ENCODE measurements at places on chromosomes 4 and X. TPM values are rescaled to one million over a fixed set of nuclear protein-coding genes. Genes with fewer than 3 reads are reported as not detected.

Gene SHROOM2
- total RNA-seq = 8.6 TPM

Gene MAGEC3
- total RNA-seq = not detected

DNA sequence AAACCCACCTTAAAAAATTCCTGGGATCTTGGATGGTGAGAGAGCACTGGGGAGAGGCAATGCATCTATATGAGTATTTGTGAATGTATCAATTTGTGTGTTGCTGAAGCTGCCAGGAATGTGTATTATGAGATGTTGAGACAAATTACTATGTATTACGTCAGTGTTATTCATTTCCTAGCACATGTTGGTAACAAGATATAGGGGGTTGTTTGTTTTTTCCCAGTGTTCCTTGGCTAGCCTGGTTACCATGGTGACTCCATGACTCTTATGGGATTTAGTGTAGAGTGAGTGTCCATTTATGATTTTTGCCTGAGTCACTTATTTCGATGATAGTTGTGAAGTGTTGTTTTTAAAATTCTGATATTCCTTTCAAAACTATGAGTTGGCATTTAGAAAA, 65.6 kb downstream of the RAB40A start:
- peak; percentile 92 for DNase-seq
- H3K27me3 ChIP-seq = no peaks in the 10 kb centered on the region
- H3K4me1 ChIP-seq = peaks cover 12% of the 10 kb centered on the region
- no peak overlapping the region for H3K4me3 ChIP-seq
- H3K36me3 ChIP-seq = no peaks in the 10 kb centered on the region

Gene MAGEB6B
- total RNA-seq = not detected

DNA sequence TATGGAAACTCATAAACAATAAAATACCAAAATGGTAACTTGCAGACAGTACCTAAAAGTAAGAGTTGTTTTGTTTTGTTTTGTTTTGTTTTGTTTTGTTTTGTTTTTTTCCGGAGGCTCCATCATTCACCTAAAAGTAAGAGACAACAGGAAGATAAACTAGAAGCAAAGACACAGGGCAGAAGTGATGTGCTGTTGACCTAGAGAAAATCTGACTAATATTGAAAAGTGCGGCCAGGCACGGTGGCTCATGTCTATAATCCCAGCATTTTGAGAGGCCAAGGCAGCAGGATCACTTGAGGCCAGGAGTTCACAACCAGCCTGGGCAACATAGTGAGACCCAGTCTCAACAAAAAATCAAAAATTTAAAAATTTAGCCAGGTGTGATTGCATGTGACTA, 5.6 kb upstream of the CENPC start:
- no peak overlapping the region for H3K27ac ChIP-seq
- H3K4me3 ChIP-seq = no peak overlapping the region
- peaks cover 2% of the 10 kb centered on the region for H3K4me1 ChIP-seq

DNA sequence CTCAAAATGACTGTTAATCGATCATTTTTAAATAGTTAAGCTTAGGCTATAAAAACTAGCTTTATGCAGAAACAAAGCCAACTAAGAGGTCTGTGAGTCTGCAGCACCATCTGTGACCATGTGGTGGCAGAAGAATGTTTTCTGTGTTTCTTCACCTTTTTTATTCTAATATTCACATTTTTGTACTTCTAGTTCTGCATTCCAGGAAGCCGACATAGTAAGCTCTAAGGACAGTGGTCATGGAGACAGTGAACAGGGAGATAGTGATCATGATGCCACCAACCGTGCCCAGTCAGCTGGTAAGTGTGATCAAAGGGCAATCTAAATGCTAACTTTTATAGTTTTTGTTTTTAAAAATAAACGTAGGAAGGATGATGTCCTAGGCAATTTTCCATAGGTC, 5.6 kb downstream of the PCDH10 start:
- peak; percentile 35 for DNase-seq
- H3K27ac ChIP-seq = no peak overlapping the region
- no peaks in the 10 kb centered on the region for H3K27me3 ChIP-seq
- no peaks in the 10 kb centered on the region for H3K36me3 ChIP-seq

DNA sequence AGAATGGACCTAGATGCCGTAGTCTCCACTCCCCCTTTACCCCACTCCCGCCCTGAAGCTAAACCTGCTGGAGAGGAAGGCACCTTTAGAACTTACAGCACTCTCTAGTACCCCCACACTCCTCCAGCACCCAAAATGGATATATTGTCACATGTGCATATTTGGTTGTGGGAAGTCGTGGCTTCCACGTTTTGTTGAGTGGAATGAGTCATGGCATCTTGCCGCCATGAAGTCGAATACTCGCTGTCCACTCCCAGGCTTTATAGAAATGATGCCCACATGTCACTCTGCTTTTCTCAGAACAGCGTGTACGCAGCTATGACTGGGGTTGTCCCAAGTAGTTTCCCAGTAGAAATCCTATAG, 545 bp downstream of the ABCE1 start:
- H3K27ac ChIP-seq = peak overlapping the region; percentile 86
- H3K4me1 ChIP-seq = peaks cover 28% of the 10 kb centered on the region
- H3K27me3 ChIP-seq = no peaks in the 10 kb centered on the region
- H3K36me3 ChIP-seq = peaks cover 23% of the 10 kb centered on the region
- peak overlapping the region; percentile 82 for H3K4me3 ChIP-seq

Gene FAM13A
- 8.6 TPM for total RNA-seq

Gene ETFDH
- total RNA-seq = 23.8 TPM

DNA sequence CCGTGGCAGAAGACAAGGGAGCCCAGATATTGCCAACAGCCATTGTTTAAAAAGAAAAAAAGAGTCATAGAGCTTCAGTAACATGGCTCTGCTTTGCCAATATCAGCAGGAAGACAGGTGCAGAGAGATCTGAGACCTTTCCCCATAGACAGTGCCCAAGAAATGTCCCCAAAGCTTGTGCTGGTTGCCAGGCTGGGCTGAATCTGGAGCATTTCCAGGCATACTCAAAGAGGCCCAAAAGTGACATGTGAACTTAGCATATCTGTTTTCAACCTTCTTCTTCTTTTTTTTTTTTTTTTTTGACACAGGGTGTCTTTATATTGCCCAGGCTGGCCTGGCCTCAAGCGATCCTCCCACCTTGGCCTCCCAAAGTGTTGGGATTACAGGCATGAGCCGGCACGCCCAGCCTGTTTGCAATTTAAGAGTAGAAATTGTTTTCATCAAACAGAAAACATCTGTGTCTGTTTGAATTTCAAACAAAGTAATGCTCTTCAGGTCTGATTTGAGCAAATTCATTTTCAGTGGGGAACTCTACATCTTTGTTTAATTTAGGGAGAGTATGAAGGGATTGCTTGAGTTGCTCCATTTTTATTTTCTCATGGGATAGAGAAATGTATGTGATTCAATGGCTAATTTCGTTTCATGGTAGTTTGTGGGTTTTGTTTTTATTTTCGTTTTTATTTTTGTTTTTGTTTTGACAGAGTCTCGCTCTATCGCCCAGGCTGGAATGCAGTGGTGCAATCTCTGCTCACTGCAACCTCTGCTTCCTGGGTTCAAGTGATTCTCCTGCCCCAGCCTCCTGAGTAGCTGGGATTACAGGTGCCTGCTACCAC, 56.6 kb upstream of the RBM47 start:
- H3K27ac ChIP-seq = no peak overlapping the region
- no peaks in the 10 kb centered on the region for H3K27me3 ChIP-seq
- no peaks in the 10 kb centered on the region for H3K36me3 ChIP-seq
- no peak for DNase-seq

Gene C1QTNF7
- total RNA-seq = not detected

Gene GUCY1A1
- total RNA-seq = 9.3 TPM

- no peak overlapping the region for H3K27ac ChIP-seq
- no peaks in the 10 kb centered on the region for H3K27me3 ChIP-seq
- H3K4me3 ChIP-seq = no peak overlapping the region
- H3K4me1 ChIP-seq = peaks cover 9% of the 10 kb centered on the region
Measured at GRCh38 chr4:168384437-168385141, 66.0 kb upstream of the DDX60 start.

DNA sequence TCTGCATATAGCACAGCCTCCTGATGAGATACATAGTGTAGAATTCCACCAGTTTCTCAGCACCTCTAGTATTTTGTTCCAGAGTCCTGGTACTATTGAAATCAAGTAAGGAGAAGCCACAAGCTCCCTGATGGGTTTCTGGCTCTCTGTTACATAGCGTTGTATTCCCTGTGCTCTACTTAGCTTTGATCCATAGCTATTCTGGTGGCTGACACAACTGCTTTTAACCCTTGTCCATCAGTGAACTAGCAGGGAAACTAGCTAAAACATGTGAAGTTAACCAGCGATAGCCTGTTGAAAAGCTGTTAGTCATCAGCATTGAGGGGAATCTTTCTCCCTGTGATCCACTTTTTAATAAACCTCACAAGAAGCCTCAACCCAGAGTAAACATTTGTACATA, 26.9 kb downstream of the NIPAL1 start:
- H3K27ac ChIP-seq = no peak overlapping the region
- H3K36me3 ChIP-seq = no peaks in the 10 kb centered on the region
- H3K4me3 ChIP-seq = no peak overlapping the region

All from PC-3 (cell line).